Choroid plexus epithelial cell (primary cell): ENCODE measurements at places on chromosomes 5 and 9.

- DNase-seq = no peak
Observed at GRCh38 chr5:39208471-39208870, 10.9 kb downstream of the FYB1 start.

DNA sequence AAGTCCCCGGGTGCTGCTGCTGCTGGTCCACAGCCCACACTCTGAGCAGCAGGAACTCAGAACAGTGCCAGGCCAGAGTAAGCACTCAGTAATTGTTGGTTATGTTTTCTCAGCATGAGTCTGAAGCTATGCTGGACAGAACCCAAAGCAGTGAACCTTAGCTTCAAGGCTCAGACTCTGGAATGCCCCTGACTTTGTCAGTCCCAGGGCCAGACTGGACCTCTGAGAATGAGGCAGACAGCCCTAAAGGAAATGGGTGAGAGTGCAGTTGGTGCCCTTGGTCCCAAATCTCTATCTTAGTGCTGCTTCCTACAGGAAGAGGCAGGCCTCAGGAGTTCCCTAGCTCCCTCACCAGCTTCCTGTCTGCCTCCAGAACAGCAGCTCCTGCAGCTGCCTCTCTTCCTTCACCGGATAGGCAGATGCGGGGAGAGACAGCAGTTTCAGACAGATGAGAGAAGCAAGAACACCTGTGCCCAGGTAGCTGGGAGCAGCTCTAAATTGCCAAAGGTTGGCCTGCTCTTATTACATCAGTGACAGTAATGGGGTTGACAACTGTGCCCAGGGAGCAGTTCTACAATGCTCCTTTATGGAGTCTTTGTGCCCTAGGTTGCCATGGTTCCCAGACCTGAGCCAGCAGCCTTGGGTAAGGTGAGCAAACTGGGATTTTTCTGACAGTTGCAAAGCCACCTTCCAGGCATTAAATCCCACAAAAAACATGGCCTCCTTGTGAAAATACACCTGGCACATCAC is 82.2 kb upstream of the CXCL14 start:
- peak; percentile 46 for DNase-seq

- no peak for DNase-seq
Observed at GRCh38 chr9:16594787-16595186, 275.7 kb downstream of the BNC2 start.

- DNase-seq = peak; percentile 65
Observed at GRCh38 chr9:36862206-36863145, 171.6 kb downstream of the PAX5 start.

DNA sequence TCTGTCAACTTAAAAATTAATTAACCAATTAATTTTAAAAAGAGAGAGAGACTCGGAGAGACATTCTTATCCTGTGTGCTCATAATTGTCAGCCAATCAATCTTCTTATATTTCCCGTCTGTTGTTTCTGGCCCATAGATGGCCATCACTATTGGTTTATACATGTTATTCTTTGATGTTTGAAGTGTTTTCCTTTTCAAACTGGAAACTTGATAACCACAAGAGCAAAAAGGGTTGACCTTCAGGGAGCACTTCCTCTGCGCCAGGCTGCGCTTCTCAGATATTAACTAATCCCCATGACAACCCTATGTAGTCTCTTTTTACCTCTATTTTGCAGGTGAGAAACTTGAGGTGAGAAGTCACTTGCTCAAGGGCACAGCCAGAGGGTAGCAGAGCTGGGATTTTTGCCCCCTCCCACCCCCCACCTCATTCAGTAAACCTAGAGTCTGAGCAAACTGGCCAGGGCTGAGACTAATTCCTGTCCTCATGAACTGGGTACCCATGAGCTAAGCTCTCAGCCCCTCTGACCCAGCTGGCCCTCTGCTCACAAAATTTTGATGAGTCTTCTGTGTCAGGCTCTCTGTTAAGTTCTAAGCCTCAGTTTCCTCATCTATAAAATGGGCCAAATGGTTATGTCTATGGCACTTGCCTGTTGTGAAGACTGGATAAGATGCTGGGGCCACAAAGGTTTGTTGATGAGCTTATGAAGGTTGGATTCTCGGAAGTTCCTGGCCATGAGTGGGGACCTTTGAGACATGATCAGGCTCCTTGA is 86.0 kb upstream of the SH3PXD2B start:
- no peak for DNase-seq

GRCh38 chr9:114240647-114241558 is 82.0 kb upstream of the ORM1 start:
- no peak for DNase-seq

GRCh38 chr5:87394411-87395165 is 18.1 kb downstream of the CCNH start:
- DNase-seq = peak; percentile 81

DNA sequence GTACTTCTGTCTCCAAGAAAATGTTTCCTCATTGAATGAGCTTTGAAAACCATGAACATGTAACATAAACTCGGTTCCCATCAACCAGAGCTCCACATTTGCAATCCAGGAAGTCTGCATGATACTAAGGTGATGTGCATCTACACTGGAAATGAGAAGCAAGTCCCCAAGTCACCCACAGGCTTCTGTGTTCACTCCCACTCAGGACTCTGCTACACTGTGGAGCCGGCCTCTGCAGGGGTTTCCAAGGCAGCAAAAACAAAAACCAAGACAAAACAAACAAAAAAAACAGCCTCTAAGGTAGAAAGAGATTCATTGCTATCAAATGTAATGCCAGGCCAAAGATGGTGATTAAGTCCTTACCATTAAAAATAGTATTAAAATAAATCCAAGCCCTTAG is 593.7 kb downstream of the IRX1 start:
- no peak for DNase-seq

GRCh38 chr5:67815455-67816391 is 399.8 kb upstream of the PIK3R1 start:
- peak; percentile 17 for DNase-seq

- DNase-seq = no peak
Observed at GRCh38 chr9:83424831-83425230, 113.4 kb downstream of the FRMD3 start.

GRCh38 chr9:84296146-84296843 is 44.3 kb downstream of the SLC28A3 start:
- DNase-seq = peak; percentile 81

GRCh38 chr5:169251333-169252084 is 49.4 kb downstream of the SLIT3 start:
- no peak for DNase-seq

- DNase-seq = no peak
Observed at GRCh38 chr5:179497636-179498340, 52.6 kb upstream of the RUFY1 start.

DNA sequence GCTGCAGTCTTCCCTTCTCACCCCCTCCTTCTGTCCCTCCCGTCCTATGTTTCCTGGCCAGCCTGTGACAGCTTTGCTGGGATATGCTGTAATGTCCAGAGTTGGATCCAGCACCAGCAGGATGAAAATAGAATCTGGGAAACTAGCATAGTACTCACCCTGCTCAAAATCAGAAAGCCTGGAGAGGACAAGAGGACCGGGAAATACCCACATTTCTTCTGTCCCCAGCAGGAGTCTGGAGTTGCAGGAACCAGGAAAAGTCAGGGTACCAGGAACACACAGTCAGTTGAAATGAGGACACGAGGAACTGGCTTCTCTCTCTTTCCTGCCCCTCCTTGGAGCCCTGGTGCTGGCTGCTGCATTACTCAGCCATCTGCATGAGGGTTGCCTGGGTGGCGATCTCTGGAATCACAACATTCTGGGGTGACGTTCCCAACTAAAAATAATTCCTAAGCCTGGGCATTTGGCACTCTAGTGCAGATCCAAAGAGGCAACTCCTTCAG is 59.6 kb upstream of the NFIL3 start:
- no peak for DNase-seq

DNA sequence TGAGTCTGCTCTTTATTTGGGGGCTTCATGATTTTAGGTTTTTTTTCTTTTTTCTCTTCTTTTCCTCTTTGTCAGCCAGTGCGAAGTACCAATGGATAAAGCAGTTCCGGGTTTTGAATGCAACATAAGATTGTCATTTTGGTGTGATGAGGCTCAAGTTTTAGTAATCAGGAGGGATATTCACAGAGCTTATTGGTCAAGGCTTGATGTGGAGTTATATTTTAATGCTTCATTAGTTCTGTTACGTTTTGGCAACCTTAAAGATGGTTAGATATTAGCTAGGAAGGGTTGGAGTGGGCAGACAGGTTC is 1.4 kb downstream of the PIK3R1 start:
- peak; percentile 46 for DNase-seq

- peak; percentile 34 for DNase-seq
Observed at GRCh38 chr5:157528036-157528632, 47.4 kb downstream of the ADAM19 start.

DNA sequence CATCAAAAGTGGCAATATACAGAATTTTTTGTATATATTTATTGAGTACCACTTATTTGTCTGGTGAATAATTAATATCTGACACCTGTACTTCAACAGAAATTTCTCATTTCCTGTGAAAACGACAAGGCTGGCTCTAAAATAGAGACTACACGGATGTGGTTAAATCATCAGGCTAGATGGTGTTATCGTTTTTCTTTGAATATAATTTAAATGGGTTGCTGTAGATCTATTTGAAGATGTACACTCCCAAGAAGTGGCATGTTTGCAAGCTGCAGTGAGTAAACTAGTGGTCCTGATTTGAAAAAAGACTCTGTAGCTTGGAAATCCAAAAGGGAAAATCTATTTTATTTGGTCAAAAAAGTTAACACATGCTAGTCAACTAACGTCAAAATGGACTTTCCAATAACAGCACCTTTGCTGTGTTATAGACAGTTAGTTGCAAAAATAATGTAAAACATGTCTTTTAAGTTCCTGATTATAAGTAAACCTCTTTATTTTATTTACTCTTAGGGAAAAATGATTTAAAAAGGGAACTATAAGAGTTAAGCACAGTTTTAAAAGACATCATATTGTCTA is 13.8 kb downstream of the ST8SIA4 start:
- DNase-seq = no peak

DNA sequence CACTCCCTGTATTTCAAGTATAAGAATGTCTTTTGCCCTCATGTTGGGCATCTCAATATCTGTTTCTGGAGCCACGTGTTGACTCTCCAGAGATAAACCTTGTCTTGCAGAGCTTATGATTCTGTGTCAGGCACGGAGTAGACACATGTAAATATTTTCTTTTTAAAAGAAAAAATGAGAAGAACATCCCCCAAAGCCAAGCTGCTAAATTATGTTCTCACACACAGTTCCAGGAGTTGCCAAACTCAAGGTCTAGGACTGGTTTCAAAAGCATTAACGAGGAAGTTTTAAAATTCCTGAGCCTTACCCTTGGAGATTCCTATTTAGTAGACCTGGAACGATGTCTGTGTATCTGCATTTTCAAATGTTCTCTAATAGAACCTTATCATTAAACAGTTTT is 1228.3 kb upstream of the WWC1 start:
- no peak for DNase-seq

GRCh38 chr5:42005561-42006153 is 80.6 kb downstream of the FBXO4 start:
- DNase-seq = peak; percentile 57

GRCh38 chr5:57889558-57889957 is 406.9 kb upstream of the ACTBL2 start:
- peak; percentile 82 for DNase-seq

DNA sequence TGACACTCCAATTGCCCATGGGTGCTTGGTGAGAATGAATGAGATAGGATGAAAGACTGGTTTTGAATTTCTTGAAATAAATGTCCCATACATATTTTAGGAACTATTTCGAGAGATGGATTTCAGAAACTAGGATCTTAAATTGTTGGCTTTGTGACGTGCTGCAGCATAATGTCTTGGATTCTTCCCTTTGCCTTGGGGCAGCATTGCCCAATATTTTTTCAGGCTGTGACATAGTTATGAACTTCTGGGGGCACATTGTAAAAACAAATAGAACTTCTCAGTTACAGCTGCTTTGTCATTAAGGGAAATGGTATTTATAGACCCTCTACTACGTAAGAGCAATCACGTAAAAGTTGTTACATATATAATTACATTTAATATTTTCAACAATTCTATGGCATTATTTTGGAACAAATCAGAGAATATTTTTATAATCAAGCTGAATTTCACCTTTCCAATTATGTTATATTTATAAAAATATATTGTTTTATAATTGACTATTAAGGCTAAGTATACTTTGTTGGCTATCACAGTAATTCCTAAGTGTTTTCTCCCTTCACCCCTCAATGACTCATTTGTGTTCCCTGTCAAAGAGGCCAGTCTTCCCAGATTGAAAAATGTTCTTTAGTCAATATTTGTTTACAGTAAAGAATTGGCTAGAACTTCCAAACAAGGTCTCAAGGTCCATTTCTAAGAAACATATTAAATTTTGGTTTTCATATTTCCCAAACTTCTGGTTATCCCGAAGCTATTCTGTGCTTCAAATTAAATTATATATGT is 1388.3 kb upstream of the ACO1 start:
- DNase-seq = no peak

DNA sequence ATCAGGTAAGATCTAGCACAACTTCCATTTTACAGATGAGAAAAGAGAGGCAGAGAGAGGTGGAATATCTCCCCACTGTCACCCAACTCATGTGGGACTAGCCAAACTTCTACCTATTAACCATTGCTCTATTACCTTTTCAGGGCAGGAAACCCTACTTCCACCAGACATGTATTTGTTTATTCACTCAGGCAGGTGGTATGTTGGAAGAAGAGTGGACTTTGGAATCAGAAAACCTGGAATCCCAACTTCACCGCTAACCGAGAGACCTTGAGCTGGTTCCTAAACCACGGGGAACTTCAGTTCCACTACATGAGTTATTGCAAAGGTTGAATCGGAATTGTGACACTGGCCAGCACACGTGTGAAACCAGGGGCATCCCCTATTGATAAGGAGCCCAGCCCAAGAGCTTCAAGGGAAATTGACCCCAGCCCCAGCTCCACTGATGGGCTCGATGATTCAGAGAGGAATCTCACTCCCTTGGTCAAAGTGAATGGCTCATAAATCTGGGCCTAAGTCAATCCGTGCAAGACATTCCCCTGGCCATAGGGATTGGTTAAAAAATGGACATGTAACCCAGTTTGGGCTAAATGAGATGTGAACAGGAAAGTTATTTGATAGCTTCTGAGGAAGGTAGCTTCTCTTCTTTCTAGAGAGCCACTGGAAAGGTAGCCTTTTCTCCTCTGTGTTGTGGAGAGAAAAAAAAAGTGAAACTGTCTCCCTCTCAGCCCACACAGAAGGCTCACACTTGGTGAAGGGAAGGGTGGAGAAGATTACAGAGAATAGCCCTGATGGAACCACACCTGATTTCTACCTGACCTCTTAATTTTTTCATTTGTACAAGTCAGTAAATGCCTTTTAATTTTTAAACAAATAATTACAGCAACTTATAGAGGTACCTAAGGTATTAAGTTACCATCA is 5.5 kb upstream of the GLIS3 start:
- no peak for DNase-seq

DNA sequence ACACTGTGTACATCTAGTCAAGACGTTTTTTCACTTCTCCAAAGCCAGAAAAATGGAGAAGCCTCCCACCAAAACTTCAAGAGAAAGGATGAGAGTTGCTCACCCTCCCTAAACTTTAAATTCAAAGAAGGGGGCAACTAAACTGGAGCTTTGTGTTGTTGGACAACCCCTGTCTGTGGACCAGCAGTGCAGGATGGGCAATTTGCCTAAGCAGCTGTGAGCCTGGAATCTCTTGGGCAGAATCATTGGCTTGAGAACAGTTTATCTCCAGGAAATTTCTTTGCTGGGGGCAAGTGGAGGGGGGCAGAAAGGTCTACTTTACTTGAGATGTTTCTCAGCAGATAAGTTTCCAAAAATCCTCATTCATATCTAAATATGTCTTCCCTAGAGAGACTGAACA is 151.8 kb downstream of the MUSK start:
- DNase-seq = no peak
